ENCODE measurements at places on chromosomes 16 and 17.

DNA sequence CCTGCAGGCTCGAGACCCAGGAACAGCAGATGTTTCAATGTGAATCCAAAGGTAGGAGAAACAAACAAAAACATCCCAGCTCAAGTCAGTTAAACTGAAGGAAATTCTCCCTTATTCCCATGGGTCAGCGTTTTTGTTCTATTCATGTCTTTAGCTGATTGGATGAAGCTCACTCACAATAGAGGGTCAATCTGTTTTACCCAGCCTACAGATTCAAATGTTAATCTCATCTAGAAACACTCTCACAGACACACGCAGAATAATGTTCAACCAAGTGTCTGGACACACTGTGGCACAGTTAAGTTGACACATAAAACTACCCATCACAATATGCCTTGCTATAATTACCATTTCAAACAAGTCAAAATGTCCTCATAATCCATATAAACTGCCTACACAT lies 180.6 kb upstream of the CDH8 start:
- no peak for DNase-seq

DNA sequence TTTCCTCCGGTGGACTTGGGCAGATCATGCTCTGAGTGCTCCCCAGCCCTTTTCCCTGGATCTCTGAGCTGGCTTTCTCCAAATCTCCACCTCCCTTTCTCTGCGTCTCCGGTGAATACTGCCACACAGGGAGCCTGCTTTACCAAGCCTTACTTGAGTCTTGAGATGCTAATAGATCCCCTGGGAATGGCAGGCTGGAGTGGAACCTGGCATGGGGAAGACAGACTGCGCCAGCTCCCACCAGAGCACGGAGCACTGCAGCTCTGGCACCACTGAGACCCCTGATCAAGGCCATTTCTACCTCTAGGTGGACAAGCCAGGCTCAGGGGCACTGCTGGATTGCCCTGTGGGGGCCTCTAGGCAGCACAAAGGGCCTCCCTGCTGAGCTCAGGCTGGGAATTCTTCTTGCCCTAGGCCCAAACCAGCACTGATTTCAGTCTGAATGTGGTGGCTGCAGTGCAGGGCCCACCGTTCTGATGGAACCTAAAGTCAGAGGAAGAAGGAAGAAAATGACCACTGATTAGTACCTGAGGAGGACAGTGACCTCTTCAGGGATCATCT lies 74.3 kb upstream of the CRHR1 start:
- no peak for DNase-seq

DNA sequence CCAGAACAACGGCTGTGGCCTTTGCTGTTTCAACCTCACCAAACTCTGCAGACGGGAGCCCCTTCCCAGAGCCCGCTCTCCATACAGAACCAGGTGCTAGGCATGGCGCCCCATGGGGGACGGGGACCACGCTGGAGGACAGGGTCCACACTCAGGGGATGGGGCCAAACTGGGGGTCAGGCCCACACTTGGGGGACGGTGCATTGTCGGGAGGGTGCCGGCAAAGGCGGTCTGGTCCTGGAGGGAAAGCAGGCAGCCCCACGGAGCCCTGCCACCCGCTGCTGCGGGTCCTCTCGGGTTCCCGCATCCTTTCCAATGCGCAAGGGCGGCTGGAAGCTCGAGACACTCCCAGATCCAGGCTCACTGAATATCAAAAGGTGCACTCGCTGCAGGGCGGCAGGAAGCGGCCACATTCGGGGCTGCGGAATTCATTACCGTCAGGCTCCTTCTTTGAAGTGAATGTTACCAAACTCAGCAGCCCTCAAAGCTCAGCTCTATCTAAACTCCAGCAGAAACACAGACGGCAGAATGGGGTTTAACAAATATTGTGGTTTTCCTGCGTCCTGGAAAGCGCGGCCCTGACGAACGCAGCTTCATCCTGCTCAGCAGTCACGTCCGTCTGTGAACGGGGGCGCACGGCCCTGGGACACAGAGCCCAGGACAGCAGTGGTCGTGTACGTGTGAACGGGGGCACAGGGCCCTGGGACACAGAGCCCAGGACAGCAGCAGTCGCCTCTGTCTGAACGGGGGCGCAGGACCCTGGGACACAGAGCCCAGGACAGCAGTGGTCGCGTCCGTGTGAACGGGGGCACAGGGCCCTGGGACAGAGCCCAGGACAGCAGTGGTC lies 41.3 kb downstream of the LMF1 start:
- DNase-seq = no peak

DNA sequence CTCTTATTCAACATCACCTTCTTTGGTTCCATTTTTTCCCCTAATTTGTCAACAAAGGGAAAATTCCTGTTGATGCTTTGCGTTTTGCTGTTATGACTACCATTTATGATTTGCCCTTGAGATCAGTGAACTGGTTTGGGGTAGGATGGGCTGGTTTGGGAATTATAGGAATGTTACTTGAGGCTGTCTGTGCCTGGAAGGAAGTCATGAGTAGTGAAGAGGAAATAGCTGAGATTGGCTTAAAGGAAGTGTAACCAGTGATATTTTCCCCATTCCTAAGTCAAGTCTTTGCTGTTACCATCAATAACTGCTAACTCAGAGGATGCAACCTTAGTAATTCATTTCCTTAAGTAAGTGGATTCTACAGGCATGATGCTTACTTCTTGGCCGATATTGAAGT lies 179.2 kb downstream of the MAP2K6 start:
- DNase-seq = no peak

Data from activated naive CD4-positive, alpha-beta T cell treated with anti-CD3 and anti-CD28 coated beads for 36 hours (primary cell).